ENCODE measurements at places on chromosomes 2 and 18.

DNA sequence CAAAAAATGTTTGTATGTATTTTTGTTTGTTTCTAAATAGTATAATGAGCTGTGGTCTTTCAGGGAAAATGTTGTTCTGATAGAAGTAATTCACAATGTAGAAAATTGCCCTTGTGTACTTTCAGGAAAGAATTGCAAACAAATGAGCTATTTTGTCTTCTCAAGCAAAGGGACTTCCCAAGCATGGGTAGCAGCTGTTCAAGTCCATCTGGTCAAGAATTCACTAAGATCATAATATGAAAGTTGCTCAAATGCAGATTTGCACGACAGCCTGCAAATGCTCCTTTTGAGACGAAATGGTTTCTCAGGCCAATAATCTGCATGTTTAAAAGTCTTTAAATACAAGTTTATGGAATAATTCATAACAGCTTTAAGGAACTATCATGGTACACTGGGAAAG is 51.9 kb upstream of the HNMT start:
- DNase-seq: no peak

DNA sequence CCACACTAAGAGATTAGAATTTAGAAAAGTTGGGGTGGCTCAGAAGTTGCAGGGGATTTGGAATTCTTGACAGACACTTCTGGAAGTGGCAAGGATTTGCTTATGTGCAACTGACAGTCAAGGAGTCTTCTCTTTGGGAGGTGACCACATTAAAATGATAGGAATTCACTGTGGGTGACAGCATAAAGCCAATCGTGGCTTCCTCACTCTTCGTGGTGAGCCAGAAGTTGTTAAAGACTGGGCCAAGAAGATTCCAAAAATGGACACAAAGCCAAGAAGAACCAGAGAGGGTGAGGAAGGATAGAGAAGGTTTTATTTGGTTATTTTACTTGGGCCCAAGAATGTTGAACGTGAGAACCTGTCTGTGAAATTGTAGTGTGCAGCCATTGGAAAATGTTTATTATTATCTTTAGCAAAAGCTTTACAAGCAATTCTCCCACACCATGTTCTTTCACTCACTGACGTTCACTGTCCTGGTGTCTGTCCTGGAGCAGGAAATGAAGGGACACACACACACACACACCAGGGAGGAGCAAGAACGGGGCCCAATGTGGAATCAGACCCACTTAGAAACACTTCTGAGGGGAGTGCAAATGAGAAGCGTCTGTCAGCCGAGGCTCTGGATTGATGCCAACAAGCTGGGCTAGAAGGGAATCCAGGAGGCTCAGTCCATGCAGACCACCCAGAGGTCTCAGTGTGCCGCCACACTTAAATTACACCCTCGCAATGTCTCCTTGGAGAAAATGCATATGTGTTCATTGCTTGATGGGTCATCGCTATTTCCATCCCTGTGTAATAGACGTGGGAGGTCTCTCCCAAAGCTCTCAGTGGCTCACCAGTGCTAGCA is 37.2 kb downstream of the STEAP3 start:
- DNase-seq: no peak

- DNase-seq: no peak
Observed at GRCh38 chr2:201260302-201260800, at the start of gene CASP8. Gene CASP8, plus strand, starts transcription at chr2:201260536. Its CDS starts 5,951 bp downstream, at chr2:201266487.

GRCh38 chr2:85668009-85668856 is at the start of gene SFTPB:
Gene SFTPB, minus strand, starts transcription at chr2:85668199. Its CDS starts 16 bp downstream, at chr2:85668183.
- no peak for DNase-seq

DNA sequence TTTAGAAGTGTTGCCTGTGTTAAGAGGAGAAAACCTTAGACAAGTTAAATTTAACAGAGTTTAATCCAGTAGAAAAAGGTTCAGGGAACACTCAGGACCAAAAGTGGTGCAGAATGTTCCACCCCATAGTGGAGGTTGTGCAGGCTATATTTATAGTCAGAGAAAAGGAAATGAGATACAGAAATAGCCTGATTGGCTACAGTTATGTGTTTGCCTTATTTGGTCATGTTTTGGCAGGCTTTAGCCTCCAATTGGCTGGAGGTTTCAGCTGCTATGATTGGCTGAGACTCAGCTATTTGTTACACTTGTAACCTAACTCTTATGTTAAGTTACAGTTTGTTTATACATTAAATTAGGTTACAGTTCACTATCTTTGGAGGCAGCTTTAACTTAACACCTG is 4.2 kb downstream of the STAMBP start:
- DNase-seq: no peak

- DNase-seq: no peak
Observed at GRCh38 chr18:24219561-24220317, 80.9 kb downstream of the CABYR start.

All from NCI-H1930 (cell line).